ENCODE measurements at places on chromosomes 12 and 14. TPM values are rescaled to one million over a fixed set of nuclear protein-coding genes. Genes with fewer than 3 reads are reported as not detected.

Gene TDG
- total RNA-seq: 8.7 TPM

DNA sequence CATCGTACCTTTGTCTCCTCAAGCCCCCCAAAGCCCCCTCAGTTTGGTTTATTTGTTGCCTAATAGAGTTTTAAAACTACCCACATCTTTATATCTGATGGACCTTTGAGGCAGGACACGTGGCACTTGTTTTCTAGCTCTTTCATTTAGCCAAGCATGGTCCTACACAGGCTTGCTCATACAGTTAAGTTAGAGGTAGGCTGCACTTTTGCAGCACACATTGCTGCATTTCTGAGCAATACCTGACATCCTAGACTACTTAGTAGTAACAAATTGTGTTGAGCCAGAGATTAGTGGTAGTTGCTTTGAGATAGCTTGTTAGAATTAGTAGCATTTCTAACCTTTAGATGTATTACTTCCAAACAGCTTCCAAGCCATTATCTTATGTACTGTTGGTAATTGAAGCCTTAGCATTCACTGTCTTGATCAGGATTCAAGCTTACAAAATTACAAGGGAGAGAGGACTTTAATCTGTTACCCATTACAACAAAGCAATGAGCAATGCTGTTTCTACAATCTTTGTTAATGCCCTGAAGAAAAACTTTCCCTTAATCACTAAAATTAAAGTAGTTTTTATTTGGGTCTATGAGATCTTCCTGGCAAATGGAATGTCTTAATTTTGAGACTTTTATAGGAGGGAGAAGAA, 96.6 kb downstream of the WNK1 start:
- DNase-seq: no peak

DNA sequence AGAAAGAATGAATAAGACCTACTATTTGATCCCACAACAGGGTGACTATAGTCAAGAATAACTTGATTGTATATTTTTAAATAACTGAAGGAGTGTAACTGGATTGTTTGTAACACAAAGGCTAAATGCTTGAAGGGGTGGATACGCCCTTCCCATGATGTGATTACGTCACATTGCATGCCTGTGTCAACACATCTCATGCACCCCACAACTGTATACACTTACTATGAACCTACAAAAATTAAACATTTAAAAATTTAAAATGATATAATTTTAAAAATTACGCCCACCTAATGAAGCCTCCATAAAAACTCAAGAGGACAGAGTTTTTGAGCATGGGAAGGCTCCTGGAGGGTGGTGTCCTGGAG, 94.5 kb downstream of the SCARB1 start:
- no peak for DNase-seq

DNA sequence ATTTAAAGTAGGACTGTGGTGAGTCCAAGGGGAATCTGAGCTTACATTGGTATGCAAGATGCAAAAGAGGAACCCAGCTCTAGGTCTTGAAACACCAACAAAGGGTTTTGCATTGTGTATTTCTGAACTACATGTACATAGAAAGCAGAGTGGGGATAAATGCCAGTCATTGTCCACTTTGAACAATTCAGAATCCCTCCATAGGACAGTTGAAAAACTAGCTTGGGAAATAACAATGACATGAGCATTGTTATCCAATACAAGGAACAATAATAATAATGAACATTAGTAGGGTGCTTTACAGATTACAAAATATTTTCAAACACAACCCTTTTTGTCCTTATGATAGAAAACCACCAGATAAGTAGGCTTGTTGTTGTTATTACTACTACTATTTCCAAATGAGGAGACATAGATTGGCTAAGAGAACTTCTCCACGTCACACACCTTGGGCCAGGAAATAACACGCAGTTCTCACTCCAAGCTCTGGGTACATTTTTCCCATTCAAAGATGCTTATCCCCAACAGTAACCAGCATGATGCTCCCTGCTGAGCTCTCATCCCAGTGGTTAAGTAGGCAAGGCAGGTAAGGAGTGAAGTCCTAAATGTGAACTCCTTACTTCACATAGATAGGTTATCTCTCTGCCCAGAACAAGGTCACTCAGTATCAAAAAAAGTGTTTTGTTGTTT, 51.7 kb upstream of the RASSF8 start:
- no peak for DNase-seq

DNA sequence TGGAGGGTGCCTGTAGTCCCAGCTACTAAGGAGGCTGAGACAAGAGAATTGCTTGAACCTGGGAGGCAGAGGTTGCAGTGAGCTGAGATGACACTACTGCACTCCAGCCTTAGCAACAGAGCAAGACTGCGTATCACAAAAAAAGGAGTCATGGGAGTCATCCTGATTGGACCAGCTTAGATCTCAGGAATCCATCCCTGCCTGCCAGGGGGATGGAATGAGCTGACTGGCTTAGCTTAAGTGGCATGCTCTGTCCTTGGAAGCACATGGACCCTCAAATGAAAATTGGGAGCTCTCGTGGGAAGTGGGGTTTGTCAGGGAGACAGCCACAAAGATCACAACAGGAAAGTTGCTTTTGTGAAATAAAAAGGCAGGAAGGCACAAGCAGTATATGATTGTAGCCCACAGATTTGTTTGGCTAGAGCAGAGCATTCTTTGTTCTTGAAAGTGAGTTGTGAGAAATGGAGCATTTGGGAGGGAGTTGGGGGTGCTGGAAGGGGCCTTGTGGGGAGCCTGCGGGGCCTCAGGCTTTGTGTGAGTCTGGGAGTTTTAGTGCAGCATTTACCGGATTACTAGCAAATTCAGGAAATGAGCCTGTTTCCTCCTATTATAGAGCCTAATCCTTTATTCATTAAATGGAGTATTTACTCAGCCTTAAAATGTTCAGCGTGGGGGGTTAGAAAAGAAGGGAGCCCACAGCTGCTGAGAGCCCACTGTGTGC, 30.7 kb downstream of the DGLUCY start:
- no peak for DNase-seq

DNA sequence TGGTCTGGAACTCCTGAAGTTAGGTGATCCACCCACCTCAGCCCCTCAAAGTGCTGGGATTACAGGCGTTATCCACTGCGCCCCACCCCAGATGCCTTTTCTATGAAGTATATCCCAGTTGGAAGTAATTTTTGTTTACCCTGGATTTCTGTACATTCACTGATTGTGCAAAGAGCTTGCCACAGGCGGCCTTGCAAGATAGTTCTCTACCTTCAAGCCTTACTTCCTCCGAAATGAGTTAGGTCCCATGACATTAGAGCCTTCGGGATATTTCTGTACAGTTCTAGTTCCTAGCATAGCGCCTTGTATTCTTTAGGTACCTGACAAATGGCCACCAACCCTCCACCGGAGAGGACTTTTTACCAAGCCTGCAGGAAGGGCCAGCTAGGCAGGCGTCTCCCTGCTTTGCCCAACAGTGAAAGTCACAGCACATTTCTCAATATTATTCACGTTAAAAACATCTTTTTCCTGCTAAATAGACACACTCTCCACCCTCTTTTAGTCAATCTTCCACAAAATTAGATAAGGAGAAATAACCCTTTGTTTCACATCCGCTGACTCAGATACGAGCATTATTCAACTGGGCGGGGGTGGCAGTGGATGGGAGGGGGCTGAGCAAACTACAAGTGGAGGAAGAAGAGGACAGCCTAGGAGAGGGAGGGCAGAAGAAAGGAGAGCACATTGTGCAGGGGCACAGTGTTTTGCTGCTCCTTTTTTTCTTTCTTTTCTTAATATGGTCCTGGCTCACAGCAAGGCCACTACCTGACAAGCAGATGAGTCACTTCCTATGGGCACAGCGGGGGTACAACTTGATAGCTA, 40.0 kb upstream of the CAPRIN2 start:
- DNase-seq: no peak

DNA sequence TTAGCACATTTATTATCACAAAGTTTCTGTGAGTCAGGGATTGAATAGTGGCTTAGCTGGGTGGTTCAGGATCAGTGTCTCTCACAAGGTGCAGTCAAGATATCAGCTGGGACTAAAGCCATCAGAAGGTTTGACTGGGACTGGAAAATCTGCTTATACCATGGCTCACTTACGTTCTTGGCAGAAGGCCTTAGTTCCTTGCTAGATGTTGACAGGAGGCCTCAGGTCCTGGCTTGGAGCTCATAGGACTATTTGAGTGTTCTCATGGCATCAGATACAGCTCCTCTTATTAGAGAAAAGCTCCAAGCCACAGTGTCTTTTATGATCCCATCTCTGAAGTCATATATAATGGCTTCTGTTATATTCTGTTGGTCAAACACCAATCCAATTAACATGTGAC, 127.3 kb downstream of the SLC6A15 start:
- DNase-seq: no peak

DNA sequence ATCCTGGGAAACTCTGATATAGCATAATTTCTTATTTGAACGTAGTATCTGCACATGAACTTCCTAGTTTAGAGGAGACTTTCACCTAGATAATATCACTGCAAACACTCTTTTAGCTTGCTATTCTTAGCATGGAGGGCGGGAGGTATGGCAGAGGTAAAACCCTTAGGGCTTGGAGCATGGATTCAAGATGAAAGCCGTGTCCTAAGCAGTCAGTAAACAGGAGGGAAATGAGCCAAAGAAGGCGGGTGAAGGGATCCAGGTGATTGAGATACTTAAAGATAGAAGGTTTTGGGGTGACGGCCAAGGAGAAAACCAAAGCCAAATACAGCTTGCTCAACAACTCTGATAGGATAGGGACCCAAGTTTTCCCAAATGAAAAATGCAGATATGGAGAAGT, 107.1 kb upstream of the BCAT1 start:
- DNase-seq: no peak

DNA sequence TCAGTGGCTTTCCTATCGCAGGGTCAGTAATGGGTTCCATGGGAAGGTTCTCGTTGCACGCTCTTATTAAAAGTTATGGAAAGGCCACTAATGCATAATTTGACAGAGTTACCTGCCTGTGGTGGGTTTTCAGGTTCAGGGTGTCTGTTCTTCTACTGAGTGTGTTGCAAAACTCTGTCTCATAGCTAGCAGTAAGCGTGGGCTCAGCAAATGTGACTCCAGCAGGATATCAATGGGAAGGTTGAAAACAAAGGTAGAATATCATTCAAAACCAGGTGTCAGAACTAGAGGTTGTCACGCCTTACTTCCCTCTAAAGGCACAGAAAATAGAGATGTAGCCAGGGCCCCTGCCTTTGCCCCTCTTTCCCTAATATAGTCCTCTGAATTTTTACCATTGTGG, 24.9 kb downstream of the UBE3B start:
- DNase-seq: no peak

All from uterus (tissue), 4 donors.